ENCODE measurements at places on chromosomes 16 and 17. TPM values are rescaled to one million over a fixed set of nuclear protein-coding genes. Genes with fewer than 3 reads are reported as not detected.

The CARHSP1 gene
- total RNA-seq = 156 TPM

The CTRB2 gene
- total RNA-seq = not detected

The TLCD2 gene
- total RNA-seq = 0.48 TPM

The TK2 gene
- 43.4 TPM for total RNA-seq

The KRTAP4-1 gene
- total RNA-seq = not detected

The HID1 gene
- total RNA-seq = 0.10 TPM

The IGF2BP1 gene
- 4.0 TPM for total RNA-seq

The TENT4B gene
- 9.8 TPM for total RNA-seq

The CMTM2 gene
- not detected for total RNA-seq

The P3H4 gene
- 36.0 TPM for total RNA-seq

The OSGIN1 gene
- total RNA-seq = 4.2 TPM

The WFDC1 gene
- not detected for total RNA-seq

The PIRT gene
- not detected for total RNA-seq

The NTHL1 gene
- 24.8 TPM for total RNA-seq

The IL21R gene
- 1.1 TPM for total RNA-seq

The LPO gene
- not detected for total RNA-seq

The C1QTNF8 gene
- total RNA-seq = not detected

The TRPV3 gene
- total RNA-seq = 0.10 TPM

The CCDC144A gene
- 0.12 TPM for total RNA-seq

The CA7 gene
- not detected for total RNA-seq

The PMFBP1 gene
- total RNA-seq = 0.68 TPM

The ALDH3A1 gene
- total RNA-seq = not detected

The CLCN7 gene
- 38.6 TPM for total RNA-seq

The VTN gene
- 0.60 TPM for total RNA-seq

The KRTAP4-5 gene
- total RNA-seq = not detected

The CLDN6 gene
- total RNA-seq = not detected

All from RPMI7951 (cell line).